GM12892 (cell line): ENCODE measurements at places on chromosomes 16 and 17.
A peak's percentile ranks its signal among the peaks of the same experiment; 100 is the strongest.

GRCh38 chr16:82524976-82525375 is 101.8 kb upstream of the CDH13 start:
- DNase-seq, result no peak

GRCh38 chr16:2458887-2459646 is 842 bp upstream of the TEDC2 start:
- no peak for DNase-seq

GRCh38 chr16:81204798-81205680 is 33.5 kb upstream of the BCO1 start:
- peak; percentile 42 for DNase-seq

- DNase-seq, result no peak
Measured at GRCh38 chr17:71361656-71362450, 759.0 kb upstream of the SOX9 start.

DNA sequence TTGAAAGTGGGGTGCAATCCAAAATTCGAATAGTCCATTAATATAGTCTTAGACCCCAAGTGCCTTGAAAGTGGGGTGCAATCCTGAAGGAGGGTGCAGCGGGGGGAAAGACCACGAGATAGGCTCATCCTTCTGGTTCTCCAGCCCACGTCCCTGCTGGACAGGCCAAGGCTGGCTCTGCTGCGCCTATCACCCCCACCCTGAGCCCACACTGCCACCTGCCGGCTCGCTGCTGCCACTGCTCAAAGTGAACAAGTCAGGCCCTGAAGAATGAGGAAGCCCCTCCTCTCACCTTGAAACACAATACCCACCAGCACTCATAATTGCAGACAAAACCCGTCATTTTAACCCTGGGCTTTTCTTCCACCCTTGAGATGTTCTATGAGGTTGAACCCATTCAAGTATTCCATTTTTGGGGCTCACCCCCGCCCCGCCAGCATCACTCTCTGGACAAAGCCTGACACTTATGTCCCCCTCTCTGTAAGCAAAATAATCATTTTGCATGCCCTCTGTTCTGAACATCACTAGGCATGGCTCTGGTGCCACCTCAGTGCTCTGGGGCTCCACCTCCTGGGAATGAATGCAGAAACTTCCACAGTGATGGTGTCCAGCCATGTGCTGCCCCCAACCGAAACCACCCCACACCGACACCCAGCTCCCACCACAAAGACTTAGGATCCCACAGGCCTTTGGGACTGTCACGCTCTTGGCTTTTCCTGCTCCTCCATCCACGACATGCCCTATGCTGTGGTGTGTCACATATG is 56.8 kb downstream of the BEAN1 start:
- DNase-seq, result peak; percentile 69

GRCh38 chr17:82862737-82863382 is 23.0 kb upstream of the ZNF750 start:
- no peak for DNase-seq

GRCh38 chr17:5118219-5118618 is 2.4 kb downstream of the USP6 start:
- no peak for DNase-seq

DNA sequence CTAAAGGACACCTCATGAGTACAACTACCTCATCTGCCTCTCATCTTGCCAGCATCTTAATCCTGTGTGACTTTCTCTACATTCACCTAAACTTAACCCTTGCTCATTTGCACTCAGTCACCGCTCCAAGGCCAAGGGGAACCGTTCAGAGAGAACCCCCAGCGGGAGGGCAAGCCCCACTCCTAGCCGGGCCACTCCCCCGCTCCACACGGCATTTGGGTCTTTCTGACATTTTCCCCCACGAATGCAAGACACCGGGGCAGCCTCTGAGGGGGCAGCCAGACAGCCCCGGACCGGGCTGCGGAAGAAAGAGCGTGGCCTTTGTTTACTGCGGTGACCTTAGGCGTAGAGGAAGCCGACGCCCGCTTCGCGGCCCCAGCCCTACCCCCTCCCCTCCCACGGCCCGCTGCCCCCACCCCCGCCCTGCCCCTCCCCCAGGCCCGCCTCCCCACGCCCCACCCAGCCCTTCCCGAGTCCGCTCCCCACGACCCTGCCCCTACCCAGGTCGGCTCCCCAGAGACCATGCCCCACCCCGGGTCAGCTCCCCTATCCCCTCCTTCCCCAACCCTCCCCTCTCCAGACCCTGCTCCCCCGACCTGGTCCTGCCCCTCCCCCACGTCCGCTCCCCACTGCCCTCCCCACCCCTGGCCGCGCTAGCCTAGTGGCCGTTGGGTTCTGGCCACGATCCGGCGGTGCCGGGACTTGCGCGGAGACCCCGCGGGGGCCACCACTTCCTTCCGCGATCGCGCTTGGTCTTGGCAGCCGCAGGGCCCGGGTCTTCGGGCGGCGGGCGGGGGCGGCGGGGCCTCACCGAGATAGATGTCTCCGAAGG is 789 bp downstream of the CSNK1D start:
- peak; percentile 59 for DNase-seq

DNA sequence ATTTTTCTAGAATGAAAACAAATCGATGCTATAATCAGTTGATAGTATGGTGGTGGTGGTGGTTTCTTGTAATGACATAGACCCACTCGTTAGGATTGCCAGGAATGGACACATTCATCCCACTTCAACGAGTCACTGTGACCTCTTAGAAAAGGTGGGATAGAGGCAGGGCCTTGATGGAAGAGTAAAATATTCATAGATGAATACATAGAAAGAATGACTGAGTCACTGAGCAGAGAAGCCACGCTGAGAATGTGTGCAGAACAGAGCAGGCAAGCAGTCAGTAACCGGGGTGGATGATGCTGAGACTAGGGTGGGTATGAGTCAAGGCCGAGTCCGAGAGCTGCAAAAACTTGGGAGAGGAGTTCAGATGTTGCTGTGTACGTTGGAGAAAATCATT is 129.9 kb downstream of the PITPNC1 start:
- DNase-seq, result no peak

DNA sequence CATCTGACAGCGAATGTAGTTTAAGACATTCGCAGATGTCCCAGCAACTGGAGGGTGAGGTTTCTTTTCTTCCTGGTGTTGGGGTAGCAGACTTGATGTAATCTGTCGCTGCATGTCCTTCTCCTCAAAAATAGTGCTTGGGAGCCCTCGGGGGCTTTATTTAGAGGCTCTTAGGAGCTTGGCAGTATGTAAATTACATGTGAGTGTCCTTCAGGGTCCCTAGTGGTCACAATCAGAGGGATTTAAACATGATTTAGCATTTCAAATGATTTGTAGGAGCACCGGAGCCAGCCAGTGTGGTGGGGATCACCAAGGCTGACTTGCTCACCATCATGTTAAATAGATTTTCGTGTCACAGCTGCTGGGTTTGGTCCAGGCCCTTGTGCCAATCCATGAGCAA is 8.8 kb upstream of the SALL1 start:
- no peak for DNase-seq

DNA sequence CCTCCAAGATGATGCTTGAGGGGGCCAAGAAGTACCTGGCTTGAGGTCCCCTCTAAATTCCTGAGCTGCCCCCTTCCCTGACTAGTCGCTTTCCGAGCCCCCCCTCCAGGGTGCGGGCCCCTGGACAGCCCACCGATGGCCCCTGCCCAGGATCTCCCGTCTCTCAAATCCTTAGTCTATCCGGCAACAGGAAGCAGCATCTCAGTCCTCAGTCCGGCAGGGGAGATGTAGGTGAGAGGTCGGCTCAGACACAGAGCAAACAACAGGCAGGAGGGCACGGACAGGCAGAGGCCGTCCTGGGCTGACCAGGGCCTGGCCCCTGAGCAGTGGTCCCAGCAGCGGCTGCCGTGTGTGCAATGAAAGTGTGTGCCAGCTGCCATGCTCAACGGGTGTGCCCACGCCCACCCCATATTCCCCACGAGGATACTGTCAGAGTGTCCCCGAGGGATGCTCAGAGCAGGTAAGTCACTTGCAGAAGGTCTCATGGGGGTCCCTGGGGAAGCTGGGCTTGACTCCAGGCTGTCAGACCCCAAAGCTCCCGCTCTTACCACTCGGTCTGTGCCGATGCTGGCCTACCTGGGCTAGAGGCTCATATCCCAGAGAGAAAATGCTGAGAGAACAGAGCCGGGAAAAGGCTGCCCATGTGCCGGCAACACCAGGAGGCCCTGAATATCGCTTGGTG is 7.2 kb downstream of the SLC43A2 start:
- no peak for DNase-seq

DNA sequence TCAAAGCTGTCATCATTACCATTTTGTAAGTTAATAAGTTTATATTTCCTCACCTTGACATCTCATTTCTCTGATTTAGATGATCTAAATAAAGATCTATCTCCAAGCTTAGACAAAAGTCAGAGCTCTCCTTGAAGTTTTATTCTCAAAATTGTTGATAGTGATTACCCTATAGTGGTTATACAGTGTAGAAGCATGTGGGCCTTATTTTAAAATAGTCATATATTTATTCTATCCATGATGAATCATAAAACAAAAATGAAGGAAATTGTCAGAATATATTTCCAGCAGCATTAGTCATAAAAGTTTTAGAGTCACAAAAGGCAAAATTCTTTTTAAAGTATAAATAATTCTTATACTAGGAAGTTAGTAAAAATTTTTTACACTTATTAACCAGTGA is 49.0 kb downstream of the RHOT1 start:
- no peak for DNase-seq

- DNase-seq, result no peak
Measured at GRCh38 chr17:75776386-75777295, 8.0 kb upstream of the UNK start.

DNA sequence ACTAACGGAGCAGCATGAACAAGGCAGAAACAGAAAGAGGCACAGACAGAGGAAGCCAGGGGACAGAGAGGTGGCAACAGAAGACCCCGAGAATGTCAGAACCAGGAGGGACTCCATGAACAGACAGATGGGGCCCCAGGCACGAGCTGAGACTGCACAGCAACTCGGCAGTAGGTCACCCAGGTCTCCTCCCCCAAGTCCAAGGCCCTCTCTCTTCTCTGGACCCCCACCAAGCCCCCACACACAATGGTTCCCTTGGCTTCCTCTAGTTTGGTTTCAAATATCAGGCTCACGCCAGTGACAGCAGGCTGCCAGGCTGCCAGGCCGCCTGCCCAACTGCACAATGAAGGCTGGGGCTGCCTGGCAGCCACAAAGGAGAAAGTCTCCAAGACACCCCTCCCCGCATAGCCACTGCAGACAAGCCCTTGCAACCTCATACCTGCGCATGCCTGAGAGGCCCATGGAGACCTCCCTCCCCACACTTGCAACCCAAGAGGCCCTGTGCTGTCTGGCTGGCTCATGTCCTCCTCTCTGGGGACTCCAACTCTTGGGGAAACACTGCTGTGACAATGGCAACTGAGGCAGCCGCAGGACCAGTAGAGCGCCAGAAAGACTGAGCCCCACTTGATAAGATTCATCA is 54.8 kb downstream of the PIMREG start:
- no peak for DNase-seq

- no peak for DNase-seq
Measured at GRCh38 chr16:2296661-2297505, 29.0 kb upstream of the RNPS1 start.

- DNase-seq, result no peak
Measured at GRCh38 chr17:33688771-33689170, 395.7 kb upstream of the ASIC2 start.

GRCh38 chr17:61756561-61756960 is 106.8 kb downstream of the BRIP1 start:
- DNase-seq, result no peak

DNA sequence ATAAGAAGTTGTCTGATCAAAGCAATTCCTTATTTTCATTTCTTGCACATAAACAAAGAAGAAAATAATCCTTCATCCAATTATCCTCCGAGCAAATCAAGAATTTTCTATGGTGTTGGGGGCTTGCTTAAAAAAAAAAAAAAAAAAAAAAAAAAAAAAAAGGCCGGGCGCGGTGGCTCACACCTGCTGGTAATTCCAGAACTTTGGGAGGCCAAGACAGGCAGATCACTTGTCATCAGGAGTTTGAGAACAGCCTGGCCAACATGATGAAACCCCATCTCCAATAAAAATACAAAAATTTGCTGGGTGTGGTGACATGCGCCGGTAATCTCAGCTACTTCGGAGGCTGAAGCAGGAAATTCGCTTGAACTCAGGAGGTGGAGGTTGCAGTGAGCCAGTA is 19.3 kb downstream of the CNP start:
- no peak for DNase-seq

GRCh38 chr17:14294876-14295275 is 6.0 kb upstream of the HS3ST3B1 start:
- DNase-seq, result no peak

- DNase-seq, result peak; percentile 91
Measured at GRCh38 chr16:28935924-28936783, 4.4 kb downstream of the CD19 start.

DNA sequence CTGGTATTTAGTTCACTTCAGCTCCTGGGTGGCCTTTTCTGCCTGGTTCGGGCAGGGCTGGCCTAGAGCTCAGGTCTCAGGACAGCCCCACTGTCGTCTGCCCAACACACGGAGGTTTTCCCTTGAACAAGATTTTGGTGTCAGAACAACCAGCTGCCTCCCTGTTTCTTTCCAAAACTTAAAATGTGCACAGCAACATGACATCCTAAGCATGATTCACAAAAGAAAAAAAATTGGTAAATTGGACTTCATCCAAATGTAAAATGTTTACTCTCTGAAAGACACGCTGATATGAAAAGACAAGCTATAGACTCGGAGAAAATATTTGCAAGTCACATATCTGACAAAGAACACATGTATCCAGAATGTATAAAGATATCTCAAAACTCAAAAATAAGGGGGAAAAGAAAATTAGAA is 197.8 kb upstream of the CHMP6 start:
- DNase-seq, result no peak

DNA sequence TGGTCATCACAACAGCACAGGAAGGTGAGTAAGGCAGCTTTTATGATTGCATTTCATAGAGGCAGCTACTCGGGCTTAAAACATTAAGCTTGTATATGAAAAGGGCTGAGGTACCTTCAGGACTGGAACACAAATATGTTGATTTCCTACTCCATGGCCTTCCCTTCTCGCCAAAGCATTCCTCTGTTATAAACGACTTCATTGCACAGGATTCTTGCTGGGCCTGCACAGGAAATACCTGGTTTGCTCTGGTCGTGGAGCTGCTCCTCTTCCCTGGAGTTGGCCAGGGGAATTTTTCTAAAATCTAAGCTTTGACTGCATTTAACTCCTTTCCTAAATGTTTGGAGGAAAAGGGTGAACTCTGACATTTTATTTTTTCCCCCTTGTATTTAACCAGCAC is 49.0 kb downstream of the CHD9 start:
- no peak for DNase-seq
